Dermis blood vessel endothelial cell (primary cell): ENCODE measurements at places on chromosomes 16 and 17.

DNA sequence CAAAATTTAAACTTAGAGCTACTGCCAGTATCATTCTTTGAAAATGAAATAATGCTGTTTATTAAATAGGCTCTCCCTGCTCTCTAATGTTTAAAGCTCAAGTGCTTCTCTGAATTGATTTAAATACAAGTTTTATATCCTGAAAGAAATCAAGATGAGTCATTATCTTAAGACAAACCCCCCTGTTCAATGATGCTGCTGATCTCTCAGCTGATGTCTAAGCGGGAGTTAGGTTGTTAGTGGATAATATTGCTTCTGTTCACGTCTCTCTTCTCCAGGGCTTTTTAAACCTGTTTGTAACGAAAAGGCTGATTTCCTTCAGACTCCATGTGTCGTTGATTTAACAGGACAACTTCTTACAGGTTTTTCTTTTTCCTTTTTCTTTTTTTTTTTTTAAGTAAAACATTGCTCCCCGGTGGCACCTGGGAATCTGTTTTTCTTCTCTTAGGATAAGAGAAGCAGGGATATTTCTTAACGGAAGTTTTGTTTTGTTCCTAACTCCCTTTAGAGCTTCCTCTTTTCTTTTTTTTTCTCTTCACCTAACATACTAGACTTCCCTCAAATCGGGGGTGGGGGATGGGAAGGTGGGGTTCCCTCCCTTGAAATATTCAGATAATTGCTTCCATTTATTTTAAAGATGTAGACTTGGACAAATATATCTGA lies 807 bp upstream of the LYRM9 start:
- DNase-seq = peak; percentile 28

GRCh38 chr17:77417575-77417974 lies 276.8 kb downstream of the SEC14L1 start:
- no peak for DNase-seq

- DNase-seq = peak; percentile 31
These were observed 999 bp upstream of the FLYWCH2 start for GRCh38 chr16:2881783-2882649.

DNA sequence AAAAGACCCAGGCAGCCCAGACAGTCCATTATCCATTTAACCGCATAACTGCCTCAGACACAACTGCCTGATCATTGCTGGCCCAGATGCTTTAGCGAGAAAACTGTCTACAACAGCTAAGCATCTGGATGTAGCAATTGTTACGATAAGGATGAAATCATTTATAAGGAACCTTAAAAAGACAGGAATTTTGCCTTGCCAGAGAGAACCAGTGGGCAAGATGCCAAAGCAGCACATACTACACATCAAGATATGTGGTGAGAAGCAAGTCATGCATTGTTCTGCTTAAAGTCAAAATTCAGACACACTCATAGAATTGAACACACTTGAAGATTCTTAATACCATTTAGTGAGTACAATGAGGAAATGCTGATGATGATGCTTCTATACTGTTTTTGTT lies 1525.3 kb downstream of the CDH8 start:
- DNase-seq = no peak

DNA sequence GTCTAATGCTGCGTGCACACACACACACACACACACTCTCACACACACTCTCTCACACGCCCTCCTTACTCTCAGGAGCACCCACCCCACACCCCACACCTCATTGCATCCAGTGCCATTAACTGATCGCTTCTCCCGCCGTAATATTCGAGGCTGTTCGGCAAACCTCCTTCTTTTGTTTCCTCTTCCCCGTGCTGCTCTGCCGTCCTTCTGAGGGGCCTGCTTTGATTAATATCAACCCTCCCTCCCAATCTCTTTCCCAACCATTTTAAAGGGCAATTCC lies 156.2 kb upstream of the TNRC6C start:
- DNase-seq = no peak

DNA sequence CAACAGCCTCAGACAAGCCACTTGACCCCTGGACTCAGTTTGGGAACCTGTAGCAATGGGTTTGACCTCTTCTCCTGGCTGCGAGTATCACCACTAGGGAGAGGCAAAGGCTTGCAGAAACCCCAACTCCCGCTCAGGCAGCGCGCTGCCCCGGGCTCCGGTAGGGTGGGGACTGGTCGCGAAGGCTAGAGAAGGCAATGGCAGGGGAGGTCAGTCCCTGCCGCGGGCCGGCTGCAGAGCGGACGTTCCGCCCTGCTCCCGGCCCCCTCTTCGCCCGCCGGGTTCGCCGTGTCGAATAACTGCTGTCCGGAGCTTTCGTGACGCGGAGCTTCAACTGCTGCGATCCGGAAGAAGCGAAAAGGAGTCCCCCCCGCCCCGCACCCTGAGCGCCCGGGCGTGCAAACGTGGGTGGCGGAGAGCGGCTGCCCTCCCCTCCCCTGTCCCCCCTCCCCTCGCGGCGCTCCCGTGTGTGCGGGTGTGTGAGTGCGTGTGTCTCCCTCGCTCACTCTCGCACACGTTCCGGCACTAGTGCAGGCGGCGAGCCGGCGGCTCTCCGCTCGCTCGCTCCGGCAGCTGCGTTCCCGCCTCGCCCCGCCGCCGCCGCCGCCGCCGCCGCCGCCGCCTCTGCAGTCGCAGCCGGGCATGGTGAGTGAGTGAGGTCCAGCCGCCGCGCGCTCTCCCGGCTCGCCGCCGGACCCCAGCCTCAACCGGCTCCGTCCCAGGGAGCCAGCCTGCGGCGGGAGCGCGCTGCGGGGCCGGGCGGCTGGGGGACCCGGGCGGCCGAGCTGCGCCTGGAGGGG lies 772 bp upstream of the SHISA6 start:
- DNase-seq = no peak

DNA sequence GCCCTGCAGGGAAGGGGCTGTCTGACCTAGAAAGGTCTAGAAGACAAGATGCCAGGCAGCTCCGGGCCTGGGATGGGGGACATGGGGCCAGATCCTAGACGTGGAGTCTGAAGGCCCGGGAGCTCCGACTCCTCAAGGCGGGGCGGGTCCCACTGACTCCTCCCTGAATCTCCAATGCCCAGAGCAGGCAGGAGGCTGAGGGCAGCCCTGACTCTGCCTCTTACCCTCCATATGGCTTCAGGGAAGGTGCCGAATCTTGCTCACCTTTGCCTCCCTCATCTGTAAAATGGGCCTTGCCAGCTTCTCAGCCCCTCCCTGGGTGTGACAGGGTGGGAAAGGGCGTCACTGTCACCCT lies 14.8 kb downstream of the VASN start:
- DNase-seq = no peak

DNA sequence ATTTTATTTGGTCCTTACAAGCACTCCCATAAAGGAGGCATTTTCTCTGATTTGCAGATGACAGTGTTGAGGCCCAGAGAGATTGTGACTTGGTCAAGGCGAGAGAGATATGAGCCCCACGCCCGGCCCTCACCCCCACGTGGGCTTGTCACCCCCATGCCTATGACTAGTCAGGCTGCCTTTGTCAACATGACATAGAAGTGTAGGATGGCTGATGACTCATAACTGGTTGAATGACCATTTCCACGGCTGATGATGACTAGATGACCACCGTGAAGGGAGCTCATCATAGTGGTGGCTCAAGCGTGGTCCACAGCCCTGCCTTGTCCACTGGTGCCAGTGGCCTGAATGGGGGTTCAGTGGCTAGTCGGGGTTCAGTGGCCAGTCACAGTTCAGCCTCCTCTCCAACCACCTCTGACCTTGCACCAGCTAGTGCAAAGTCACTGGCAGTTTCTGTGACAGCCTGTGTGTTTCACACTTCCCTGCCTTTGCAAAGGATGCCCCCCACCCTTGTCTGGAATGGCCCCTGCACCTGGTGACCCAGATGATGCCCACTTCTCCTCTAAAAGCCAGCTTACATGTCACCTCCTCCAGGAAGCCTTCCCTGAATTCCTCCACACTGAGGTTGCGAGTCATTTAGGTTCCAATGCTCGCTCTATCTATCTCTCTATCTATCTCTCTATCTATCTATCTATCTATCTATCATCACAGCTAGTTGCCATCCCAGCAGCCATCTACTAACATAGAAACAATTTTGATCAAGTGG lies 3.8 kb upstream of the WSCD1 start:
- DNase-seq = peak; percentile 13

DNA sequence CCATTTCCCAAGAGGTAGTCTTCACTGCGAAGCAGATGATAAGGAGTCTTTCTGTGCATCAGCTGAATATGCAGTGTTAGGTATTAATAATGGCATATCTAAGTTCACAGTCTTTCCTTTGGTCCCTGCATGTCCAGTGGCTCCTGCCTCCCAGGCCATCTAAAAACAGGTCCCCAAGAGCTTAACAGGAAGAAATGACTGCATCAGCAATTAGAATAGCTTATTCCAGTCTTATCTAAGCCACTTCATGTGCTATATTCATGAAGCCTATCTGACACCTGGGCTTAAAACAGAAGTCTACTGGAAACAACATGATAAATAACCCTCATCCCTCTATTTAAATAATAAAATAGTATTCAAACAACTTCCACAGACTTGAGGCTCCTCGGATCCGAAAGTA lies 346.1 kb upstream of the ERCC4 start:
- no peak for DNase-seq

DNA sequence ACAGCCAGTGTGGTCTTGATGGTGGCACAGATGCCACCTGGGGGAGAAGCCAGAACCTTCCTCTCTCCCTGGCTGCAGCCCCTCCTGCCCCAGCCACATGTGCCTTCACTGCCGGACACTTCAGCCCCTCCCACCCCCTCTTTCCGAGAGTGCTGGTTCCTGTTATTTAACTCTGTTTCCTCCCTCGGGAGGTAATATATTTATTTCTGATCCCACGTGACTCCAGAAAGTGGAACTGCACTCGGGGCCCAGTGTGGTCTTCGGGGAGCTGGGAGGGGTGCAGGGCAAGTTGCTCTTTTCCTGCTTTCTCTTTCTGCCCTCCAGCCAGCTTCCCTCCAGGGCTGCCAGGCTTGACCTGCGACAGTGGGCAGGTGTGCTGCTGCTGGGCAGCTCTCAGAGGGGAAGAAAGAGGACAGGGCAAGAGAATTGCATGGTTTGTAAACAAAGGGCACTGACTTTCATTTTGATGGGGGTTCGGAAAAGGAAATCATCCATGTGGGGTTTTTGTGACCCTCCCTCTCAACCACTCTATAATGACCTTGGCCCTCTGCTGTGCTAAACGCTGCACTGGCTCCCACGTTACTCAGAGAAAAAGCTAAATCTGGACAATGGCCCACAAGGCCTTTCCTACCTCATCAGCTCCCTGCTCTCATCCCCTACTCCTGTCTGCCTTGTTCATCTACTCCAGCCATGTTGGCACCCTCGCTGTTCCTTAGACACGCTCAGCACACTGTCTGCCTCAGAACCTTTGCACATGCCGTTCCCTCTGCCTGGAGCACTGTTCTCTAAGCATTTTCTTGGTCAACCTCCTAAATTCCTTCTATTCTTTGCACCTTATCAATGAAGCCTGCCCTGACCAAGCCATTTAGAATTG lies 8.2 kb upstream of the CIITA start:
- DNase-seq = peak; percentile 58

- peak; percentile 58 for DNase-seq
These were observed 6.1 kb upstream of the SERPINF2 start for GRCh38 chr17:1736348-1737281.

DNA sequence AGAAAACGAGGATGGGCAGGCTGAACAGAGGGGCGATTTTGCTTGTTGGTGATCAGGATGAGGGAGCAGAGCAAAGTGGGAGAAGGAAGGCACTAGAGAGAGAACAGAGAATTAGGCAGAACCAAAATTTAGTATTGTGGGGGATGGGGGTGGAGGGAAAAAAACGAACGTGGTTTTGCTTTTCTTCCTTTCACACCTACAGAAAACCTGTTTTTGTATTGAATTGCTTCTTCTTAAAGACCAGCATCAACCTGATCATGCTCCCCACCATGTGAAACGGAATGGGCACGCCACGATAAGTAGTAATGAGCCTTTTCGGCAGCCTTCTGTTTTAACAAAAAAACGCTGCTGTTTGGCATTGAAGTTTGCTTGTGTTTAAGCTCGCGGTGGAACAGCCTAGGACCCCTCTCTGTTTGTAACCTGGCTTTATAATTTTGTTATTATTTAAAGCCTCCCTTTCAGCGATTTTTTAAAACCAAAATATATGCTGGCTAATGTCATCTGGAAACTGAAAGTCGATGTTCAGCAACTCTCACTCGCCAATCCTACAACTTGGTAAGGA lies 36.8 kb downstream of the ERCC4 start:
- no peak for DNase-seq

GRCh38 chr16:55565086-55565485 lies 1.4 kb upstream of the CAPNS2 start:
- no peak for DNase-seq

DNA sequence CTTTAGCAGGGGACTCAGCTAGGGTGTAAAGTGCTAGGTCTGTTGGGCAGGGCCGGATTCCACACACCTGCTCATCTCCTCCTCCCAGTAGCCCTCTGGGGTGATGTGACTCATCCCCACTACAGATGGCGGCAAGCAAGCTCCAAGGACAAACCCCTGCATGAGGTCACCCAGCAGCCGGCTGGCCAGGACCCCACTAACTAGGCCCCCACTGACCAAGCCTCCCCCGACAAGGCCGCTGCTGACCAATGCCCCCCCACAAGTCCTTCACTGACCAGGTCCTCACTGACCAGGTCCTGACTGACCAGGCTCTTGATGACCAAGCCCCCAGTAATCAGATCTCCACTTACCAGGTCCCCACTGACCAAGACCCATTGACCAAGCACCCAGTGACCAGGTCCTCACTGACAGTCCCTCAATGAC lies 36.7 kb downstream of the TNFRSF13B start:
- no peak for DNase-seq

DNA sequence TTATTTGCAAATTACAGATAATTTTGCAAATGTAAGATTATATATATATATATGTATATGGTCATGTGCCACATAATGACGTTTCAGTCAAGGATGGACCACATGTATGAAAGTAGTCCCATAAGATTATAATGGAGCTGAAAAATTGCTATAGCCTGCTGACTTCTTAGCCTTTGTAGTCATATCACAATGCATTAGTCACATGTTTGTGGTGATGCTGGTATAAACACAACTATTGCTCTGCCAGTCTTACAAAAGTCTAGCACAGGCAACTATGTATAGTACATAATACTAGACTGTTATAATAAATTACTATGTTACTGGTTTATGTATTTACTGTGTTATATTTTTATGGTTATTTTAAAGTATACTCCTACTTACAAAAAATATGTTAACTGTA lies 444.3 kb downstream of the KCNJ2 start:
- no peak for DNase-seq

DNA sequence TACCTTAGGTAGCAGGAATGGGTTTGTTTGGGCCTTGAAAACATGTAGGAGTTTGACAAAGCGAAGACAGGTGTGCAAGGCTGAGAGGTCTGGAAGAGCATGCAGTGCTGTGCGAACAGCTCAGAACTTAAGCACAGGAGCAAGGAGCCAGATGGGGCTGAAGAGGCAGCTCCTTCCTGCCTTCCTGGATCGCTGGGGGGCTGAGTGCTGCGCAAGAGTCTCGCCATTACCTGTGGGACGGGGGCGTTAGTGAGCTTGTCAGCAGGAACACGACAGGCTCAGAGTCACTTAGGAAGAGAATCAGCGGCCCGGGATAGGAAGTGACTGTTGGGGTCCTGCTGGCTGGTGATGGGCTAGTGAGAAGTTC lies 464 bp upstream of the MRM1 start:
- DNase-seq = no peak
